ENCODE measurements at places on chromosomes 7 and 10.

- DNase-seq, result no peak
Observed at GRCh38 chr7:139875821-139876241, 46.8 kb downstream of the TBXAS1 start.

DNA sequence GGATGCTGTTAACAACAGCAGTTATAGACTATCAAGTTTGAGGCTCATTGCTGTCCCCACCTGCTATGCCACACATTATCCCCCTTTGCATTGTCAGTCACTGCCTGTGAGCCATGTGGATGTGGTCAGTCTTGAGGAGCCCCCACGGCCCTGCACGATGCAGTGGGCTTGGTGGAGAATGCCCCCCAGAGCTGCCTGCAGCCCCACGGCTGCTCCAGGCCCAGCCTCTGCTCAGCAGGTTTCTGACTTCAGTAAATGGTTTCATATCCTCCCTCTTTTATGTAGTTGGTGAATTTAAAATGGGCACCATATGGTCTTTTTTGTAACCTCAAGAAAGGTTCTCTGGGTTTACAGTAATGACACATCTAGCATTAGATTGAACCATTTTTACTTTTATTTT, 164.1 kb downstream of the EBF3 start:
- DNase-seq, result no peak

DNA sequence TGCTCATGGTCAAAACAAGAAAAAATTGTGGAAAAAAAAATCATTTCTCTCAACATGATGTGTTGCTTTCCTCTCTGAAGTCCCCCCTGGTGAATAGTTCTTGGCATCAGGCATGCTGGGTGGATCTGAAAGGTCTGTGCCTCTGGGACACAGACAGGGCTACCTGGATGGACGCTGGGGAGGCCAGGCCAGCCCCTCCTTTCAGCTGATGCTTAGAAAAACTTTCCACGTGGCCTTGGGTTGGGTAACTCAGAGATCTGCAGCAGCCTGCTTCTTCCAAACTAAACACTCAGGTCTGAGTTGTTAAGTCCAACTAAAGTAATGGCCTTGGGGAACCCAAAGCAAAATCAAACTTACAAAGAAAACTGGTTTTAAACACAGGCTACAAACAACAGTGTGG, 113.0 kb downstream of the CCDC3 start:
- no peak for DNase-seq

DNA sequence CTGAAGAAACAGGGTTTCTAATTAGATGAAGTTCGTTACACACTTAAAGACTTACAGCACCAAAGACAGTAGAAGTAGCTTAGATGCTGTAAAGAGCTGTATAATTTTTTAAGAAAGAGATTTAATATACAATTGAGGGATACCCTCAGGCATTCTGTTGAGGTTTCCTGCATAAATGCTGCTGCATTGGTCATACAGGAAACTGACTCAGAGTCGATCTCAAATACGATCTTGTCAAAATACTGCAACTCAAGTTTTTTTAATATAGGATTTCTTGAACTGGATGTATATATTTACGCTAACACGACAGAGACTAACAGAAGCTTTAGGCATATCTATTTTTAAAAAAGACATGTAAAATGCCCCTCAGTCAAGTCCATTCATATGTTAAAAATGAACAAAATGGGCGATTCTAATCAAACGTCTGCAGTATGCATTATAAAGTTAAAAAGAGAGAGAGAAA, 2.4 kb upstream of the ARID5B start:
- DNase-seq, result peak; percentile 67
